ENCODE measurements at places on chromosomes 2 and 18.

DNA sequence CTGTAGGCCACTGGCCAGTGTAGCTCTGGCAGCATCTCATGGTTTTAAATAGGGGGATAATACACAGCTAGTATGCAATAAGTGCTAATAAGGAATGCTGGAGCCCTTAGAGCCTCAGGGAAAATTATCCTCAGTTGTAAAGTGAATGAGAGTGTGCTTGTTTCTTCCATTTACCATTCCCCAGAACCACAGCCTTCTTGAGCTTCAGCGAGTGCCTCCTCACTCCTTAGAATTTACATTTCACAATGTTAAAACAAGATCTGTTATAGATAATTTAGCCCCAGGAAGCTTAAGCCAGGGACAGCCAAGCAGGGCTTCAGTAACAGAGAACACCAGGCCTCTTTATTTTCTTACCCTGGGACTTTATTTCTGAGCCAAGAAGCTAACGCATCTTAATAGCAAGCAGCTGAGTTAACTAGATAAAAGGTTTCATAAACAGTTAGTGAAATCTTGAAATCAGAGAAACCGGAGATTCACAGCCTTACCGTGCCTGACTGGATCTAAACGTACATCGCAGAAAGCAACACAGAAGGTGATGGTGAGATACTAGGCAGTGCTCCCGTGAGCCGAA is 535.2 kb downstream of the TDRD15 start:
- DNase-seq: no peak

DNA sequence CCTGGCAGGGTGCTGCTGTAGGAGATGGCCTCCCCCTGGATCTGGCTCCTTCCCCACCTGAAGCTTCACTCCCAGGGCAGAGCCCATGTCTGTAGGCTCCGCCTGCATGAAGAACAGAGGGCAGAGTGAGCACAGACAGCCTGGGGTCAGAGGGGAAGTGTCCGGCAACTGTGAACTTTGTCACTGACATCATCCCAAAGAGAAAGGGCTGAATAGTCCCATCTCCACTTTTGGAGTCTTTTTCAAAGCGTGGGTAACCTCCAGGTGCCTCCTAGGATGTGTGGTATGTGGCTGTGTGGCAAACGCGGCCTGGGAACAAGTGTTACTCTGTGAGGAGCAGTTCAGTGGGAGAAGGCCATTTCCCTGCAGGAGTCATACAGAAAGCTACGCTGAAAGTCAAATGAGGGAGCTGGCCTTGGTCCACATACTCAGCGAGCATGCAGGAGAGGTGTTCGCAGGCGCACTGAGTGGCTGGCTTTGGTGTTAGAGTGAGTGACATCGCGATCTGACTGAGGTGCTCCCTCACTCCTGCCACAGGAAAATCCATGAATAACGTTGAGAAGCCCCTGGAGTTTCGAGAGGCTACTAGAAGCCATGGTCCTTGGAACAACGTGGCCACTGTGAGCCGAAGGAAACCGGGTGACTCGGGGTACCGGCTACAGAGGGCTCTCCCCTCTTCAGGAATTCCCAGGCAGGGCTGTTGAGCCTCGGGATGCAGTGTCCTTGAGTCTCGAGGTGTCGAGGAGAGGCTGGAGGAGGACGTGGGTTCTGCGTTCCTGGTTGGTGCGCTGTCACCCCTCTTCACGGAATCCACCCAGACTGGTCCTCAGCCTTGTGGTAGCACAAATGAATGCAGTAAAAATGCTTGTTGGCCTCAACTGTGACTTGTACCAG is 54.7 kb downstream of the CABLES1 start:
- DNase-seq: no peak

- no peak for DNase-seq
These were observed 108.3 kb downstream of the DYSF start for GRCh38 chr2:71561441-71562267.

GRCh38 chr2:140177086-140177485 is 1396.9 kb upstream of the NXPH2 start:
- no peak for DNase-seq

DNA sequence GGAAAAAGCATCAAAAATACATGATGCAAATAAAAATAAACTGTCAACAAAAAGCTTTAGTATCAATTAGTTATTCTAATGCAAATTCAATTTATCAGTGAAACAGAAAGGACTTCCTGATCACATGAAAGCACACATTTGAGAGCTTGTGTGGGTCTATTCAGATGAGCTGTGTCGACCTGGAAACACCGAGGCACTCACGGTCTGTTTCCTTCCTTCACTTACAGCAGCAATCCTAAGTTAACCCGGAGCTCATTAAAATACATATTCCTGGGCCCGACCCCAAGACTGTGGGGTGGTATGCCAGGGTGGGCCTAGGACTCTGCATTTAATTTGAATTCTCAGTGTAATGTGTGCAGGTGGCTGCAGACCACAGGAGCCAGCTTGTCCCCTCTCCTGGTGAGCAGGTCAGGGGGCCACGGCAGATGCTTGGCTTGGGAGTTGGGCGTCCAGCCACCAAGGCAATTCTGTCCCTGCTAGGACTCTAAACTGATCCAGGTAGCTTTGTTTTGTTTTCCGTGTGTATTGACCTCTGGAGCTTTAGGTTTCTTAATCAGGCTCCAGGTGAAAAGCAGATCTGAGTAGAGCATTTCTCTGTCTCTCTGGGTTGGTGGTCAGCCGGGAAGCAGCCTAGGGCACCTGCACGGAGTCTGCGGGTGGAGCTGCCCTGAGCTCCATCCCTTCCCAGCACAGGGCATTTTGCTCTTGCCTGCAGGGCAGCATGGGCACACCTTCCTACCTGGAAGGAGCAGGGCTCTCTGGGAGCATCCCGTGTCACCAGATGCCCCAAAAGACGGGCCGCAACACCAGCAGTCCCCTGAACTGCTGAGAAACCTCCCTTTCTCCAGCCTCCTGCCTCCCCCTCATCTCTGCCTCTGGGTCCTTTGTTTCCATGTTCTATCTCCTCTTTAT is 9.0 kb downstream of the MBP start:
- DNase-seq: no peak

DNA sequence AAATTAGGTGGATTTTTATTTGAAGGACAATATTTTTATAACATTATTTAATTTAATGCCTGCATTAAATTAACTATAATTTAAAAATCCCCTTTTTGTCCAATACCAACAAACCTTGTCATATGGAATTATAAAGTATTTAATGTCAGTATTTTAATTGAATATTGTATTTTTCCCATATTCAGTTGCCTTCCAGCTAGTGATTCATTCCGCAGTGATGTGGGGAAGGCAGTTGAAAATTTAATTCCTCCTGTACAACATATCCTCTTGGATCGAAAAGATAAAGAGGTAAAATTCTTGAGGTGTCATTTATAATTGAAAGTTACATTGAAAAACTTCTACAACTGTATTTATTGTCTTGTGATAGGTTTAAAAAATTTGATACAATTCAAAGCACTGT is 40.4 kb downstream of the WDR7 start:
- DNase-seq: no peak

DNA sequence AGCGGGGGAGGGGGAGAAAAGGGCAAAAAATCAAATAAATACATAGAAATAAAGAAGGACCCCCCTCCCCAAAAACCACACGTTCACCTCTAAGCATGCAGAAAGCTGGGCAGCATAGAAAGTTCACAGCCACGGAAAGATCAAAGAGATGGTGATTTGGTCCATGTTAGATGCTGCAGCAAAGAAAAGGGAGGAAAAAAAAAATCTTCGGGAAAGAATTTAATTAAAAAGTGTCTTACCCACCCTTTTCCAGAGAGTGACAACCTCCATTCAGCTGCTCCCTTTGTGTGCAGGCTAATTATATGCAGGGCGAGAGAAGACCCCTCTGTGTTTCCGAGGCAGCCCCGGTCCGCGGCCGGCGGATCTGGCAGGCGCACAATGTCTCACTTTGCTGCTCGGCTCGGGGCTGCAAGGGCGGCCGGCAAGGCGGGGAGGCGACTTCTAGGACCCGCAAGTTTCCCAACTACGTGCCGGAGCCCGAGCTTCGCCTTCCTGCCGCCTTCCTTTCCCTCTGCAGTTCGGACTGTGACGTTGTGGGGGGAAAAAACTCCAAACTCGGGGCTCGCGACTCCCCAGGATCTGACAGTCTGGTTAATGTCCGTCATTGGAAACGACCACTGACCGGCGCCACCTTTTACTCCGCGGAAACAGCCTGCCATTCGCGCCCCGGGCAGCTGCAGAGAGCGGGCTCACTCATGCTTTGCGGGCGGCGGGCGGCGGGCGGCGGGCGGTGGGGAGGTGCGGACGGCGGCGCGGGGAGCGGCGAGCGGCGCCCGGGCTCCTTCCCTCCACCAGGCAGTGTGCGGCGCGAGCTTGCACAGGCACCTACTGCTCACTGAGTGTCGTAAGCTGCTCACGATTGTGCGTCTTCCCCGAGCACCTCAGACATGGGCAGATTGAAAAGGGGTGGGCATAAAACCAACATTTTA is at the start of gene LRRTM1:
TSS of gene LRRTM1 (minus strand) at position 844 of the 929 bp plus-strand sequence. CDS start 933 bp downstream, outside the sequence.
- no peak for DNase-seq

- DNase-seq: peak; percentile 30
These were observed 29.8 kb upstream of the MRPL33 start for GRCh38 chr2:27741673-27742072.
